ENCODE measurements at places on chromosomes 11 and 22.

- no peak for DNase-seq
Observed at GRCh38 chr22:20062043-20062765, 17.8 kb upstream of the DGCR8 start.

- DNase-seq, result no peak
Observed at GRCh38 chr11:25272214-25272613, 775.4 kb downstream of the LUZP2 start.

GRCh38 chr11:129861702-129862522 lies 33.5 kb downstream of the NFRKB start:
- no peak for DNase-seq

DNA sequence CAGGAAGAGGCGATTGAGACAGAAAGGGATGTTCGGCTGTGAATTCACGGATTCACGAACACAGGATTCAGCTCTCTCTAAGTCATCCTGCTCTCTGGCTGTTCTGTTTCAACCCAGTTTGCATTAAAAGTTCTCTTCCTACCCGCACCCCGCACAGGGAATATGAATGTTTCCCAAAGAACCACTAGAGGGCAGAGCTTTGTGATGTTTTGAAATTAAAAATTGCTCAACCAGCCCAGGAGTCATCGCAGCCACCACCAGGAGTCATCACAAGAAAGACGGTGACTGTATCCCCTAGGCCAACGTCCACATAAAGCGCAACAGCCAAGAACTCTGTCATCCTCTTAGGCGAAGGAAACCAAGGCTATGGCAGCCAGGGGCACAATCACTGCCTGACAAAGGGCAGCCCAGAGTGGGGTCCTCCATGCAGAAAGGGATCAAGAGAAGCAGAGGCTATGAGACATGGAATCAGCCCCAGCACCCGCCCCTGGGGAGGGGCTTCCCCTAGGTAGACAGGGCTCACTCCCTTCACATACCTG lies 122.4 kb downstream of the WT1 start:
- peak; percentile 77 for DNase-seq

DNA sequence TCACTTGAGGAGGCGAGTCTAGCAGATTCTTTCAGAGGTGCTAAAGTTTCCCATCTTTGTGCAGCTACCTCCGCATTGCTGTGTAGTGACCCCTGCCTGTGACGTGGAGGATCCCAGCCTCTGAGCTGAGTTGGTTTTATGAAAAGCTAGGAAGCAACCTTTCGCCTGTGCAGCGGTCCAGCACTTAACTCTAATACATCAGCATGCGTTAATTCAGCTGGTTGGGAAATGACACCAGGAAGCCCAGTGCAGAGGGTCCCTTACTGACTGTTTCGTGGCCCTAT lies 8.9 kb upstream of the SAMM50 start:
- no peak for DNase-seq

- no peak for DNase-seq
Observed at GRCh38 chr22:43396934-43397457, 14.8 kb upstream of the MPPED1 start.

- no peak for DNase-seq
Observed at GRCh38 chr11:123509737-123510578, 79.9 kb downstream of the GRAMD1B start.

DNA sequence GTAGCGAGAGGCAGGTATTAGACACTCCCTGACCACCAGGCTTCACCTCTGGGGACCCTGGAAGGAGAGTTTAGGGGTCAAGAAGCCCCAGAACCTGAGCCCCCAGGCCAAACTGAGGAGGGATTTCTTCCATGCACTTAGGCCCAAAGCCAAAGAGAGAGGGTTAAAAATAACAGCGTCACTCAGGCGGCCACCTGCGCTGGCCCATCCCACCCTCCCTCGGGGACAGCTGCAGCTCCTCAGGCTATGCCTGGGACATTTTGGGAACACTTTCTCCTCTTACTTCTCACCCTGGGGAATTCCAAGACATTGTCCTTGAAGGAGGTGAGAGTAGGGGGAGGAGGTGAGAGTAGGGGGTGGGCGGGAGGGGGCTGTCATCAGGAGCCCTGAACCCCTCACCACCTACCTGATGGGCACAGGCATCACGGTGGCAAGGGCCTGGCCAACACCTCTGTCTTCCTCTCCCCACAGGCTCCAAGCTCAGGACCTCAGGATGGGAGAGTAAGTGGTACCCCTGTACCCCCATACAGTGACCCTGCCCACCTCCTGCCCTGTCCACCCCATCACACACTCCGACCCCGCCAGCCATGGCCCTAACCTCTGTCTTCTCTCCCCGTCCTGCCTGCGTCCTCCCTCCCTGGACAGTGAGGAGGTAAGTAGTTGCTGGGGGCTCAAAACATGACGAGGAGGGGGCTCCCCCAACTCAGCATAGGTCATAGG lies 583 bp downstream of the TNNI2 start:
- DNase-seq, result no peak

DNA sequence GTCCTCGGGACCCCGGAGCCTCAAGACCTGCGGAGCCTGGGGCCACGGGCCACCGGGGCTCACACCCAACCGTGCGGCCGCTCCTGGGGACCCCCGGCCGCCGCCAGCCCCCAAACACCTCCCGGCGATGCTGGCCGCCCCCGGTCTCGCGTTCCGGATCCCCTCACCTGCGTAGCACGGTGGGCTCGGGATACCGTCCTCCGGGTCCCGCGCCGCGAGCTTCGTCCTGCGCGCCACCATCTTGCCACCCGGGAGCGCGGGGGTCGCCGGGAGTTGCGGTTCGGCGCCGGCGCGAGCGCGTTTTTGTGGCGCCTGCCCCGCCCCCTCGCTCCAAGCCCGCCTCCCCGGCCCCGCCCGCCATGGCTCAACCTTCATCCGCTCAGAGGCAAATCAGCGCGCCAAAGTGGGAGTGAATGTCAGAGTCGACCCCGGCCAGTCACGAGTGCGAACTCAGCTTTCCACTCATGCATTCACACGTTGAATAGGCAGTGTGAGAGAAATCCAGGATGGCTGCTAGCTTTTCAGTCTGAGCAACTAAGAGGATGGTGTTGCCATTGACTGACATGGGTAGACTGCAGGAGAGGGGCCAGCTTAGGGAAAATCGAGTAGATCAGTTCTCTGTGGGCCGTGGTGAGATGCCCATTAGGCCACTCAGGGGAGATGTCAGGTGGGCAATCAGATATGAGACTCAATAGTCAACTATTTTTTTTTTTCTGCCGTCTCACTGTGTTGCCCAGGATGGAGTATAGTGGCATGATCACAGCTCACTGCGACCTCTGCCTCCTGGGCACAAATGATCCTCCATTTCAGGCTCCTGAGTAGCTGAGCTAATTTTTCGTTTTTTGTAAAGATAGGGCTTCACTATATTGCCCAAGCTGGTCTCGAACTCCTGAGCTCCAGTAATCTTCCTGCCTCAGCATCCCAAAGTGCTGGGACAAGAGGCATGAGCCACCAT lies 28.3 kb downstream of the SERHL2 start:
- DNase-seq, result peak; percentile 96

- DNase-seq, result no peak
Observed at GRCh38 chr11:117009905-117010605, 88.2 kb downstream of the SIK3 start.

GRCh38 chr11:101127197-101127698 lies 2.4 kb downstream of the PGR start:
- DNase-seq, result no peak

GRCh38 chr22:22981670-22982571 lies 88.4 kb upstream of the GNAZ start:
- peak; percentile 58 for DNase-seq

GRCh38 chr22:41931701-41932269 lies 5.2 kb upstream of the TNFRSF13C start:
- peak; percentile 93 for DNase-seq

- DNase-seq, result no peak
Observed at GRCh38 chr11:47327025-47327424, 25.5 kb downstream of the MYBPC3 start.

DNA sequence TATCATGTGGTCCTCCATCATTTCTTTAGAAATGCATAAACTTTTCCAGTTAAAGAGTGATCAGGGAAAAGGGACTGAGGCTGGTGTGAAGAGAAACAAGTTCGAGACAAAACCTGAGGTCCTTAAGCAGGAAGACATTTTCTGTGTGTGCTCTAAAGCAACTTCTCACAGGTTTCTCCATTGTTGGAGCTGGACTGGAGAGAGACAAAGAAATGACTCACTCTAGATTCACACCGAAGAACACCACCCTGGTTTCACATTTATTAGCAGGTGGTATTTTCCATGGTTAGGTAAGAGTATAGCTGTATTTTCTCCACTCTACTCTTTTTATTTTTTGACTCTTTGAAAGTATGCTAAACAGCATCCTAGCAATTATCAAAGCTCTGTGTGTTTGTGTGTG lies 736.4 kb downstream of the KCNA4 start:
- DNase-seq, result no peak

- no peak for DNase-seq
Observed at GRCh38 chr11:134233729-134234179, 9.3 kb downstream of the VPS26B start.

GRCh38 chr11:110472858-110473257 lies 43.1 kb downstream of the FDX1 start:
- no peak for DNase-seq

- DNase-seq, result no peak
Observed at GRCh38 chr22:42379966-42380537, 52.2 kb downstream of the NFAM1 start.

DNA sequence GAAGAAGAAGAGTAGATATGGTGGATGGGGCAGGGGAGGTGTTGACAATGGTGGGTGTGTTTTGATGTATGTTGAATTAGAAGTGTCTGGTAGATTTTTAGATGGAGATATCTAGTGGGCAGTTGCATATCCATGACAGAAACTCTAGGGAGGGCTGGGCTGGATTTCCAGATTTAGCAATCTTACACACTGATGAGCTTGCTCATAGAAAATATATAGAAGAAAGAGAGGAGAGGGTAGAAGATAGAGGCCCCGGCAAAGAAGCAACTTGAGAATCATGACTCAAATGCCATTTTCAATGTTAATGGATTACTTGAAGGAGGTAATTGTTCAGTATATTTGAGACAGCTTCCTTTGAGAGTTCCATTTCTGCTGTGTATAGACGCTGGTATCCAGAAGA lies 8.2 kb downstream of the REXO2 start:
- no peak for DNase-seq

DNA sequence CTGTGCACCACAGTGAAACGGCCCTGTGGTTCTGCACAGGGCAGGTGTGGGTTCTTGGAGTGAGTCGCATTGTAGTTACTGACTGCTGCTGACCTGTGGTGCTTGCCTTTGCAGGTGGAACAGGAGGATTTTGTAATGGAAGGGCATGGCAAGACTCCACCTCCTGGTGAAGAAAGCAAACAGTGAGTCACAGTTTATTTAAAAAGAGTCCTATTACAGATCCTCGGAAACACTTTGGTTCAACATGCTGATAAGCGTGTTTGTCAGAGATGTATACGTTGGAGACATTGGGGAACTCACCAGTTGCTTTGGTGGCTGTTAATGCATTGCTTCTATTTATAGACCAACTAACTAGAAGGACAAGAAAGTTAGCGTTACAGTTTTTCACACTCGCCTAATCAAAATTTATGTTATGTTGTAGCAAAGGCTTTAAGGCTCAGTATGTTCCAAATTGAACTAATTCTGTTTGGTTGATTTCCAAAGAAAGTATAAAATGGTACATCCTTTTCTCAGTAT lies 21.7 kb upstream of the TNRC6B start:
- peak; percentile 45 for DNase-seq

DNA sequence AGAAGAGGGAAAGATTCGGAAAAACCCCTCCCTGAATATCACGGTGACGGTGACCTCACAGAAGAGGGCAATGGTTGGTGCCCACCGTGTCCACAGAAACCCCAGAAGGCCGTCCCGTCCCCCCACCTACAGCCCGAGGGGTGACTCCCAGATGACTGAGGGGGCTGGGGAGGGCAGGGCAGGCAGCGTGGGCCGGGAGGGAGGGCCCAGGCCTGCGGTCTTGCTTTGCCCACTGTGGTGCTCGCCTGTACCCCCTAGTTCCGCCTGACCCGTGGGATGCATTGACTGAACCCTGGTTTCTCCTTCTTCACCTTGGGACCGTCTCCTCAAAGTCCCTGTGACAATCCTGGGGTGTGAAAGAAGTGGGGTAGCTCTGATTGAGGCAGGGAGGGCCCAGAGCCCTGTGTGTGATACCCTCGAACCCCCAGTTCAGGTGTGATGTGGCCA lies 526.7 kb downstream of the BRD1 start:
- no peak for DNase-seq

DNA sequence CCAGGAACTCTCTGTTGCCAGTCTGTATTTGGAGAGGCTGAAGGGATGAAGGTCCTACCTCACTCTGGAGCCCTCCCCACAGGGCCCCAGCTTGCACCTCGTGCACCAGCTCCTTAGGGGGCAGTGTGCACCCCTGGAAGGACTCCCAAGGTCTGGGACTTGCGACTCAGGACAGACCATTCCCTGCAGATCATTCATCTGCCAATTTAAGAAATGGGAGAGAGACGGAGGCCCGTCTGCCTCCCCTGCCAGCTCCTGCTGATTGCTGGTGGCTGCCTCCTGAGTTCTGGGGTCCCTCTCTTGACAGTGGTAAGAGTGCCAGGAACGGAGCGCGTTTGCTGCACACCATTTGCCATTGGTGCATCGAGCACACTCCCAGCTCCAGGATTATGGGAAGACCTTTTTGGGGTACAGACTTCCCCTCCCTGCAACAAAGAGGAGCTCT lies 27.4 kb upstream of the MALAT1 start:
- peak; percentile 73 for DNase-seq

DNA sequence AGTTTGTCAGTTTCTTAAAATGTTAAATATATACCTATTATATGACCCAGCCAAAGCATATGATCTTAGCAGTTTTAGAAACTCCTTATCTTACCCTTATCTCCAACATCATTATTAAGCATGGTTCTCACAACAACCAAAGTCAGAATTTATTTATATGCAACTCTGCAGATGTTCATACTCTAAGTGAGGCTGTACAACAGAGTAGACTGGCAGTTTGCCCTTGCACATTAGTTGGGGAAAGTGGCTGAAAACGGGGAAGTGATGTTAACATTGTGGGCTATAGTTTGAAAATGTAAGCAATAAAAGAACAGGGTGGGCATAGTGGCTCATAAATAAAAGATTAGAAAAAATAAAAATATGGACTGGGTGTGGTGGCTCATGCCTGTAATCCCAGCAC lies 49.7 kb downstream of the ATG16L2 start:
- no peak for DNase-seq

DNA sequence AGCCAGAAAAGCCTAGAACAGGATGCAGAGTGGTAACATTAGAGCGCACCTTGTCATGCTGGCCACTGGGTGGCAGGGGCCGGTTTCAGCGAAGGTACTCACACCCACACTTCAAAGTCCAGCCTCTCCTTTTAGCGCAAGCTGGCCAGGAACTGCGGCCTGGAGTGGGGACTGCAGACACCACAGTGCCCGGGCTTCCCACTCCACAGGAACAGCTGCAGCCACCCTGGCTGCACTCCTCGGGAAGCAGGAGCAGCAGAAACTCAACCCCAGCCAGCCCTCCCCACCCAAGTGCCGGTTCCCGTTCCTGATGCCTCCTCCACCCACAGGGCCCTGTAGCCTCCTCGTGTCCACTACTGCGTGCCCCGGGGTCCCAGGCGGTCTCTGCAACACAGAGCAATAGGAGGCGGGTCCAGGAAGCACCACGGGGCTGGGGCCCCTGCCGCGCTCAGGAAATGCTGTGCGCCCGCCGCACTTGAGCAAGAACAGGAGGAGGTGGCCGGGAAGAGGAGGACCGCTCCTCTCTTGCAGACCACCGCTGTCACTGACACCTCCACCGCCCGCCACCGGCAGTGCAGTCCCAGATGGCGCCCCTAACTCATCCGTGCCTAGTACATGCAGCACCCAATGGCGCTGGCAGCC lies 2.2 kb downstream of the RFPL2 start:
- peak; percentile 57 for DNase-seq
